ENCODE measurements at places on chromosomes 1 and 21.

DNA sequence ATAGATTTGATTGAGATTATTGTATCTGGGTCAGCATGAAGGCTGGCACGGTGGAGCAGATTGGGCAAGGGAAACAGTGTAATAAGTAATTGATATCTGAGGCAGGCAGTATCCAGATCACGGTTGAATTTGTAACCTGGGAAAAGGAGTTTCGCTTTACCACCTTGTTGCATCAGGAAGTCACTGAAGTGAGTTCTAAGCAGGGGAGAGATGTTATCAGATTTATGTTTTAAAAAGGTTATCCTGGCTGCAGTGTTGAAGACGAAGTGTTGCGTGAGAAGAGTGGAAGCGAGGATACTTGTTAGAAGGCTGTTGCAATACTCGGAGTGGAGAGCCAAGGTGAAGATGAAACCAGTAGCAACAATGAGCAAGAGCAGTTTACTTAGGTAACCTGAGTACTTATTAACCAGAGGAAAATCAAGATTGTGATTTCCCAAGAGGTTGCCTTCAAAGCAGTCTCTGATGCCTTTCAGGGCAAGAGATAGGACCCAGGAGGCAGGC lies 77.8 kb downstream of the LHX9 start:
- no peak for DNase-seq

DNA sequence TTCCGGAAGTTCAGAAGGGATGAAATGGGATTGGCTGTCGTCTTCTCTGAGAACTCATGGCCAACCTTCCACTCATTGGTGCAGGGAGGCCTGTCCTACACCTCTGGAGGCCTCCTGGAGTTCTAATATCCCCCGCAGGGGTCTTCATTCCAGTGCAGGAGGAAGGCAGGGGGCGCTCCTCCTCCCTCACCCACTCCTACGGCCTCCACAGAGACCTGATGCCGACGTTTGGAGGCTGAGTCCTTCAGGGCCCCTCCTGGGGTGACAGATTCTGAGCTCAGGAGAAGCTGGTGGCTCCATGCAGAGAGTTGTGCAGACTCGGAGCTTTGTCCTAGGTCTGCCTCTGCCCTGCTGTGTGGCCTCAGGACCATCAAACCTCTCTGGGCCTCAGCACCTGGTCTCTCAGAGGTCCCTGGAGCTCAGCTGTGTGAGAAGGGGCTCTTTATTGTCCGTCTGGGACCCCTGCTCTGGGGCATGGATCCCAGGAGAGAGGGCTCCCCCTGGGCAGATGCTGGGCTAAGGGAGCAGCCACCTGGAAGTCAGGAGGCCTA lies 102.3 kb upstream of the WNT4 start:
- no peak for DNase-seq

GRCh38 chr1:12760256-12760795 lies 13.2 kb upstream of the PRAMEF12 start:
- no peak for DNase-seq

- no peak for DNase-seq
Measured at GRCh38 chr1:22749919-22750684, 39.5 kb downstream of the EPHB2 start.

- DNase-seq: no peak
Measured at GRCh38 chr1:46820076-46820475, 21.2 kb downstream of the CYP4B1 start.

DNA sequence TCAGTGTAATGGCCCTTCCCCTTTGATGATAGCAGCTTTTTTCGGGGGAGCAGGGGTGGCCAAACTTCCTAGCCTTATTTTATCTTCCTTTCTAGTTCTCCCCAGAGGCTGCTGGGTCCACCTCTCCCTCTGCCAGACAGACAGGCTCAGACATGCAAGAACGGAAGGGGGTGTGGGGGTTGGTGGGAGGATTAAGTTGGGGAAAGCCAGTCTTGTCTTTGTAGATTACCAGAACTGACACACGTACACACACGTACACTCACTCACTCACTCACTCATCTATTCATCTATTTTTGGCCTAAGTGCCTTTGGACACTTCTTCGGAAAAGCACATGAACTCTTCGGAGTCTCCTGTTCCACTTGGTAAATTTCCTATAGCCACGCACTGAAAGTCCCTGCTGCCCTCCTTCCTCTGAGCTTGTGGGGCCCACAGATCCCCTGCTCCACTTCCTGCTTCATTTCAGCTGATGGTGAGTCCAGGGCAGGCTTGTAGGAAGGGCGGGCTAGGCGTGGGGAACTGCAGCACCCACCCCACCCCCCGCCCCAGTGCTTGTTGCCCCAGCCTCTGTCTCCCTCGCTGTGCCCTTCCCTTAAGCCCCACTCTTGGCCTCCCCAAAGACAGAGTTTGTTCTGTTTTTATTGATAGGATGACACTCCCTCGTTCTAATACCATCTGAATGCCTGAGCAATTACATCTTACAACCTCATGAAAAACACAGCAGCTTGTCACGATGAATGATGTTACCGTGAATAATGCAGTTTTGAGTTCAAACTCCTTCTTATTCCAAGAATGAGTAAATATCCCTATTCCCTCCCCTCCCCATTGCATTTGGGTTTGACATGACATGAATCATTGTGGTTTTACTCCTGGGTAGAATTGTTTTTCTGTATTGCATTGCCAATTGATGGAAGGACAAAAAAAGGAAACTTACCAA lies 60.7 kb upstream of the ATP5PO start:
- DNase-seq: no peak

DNA sequence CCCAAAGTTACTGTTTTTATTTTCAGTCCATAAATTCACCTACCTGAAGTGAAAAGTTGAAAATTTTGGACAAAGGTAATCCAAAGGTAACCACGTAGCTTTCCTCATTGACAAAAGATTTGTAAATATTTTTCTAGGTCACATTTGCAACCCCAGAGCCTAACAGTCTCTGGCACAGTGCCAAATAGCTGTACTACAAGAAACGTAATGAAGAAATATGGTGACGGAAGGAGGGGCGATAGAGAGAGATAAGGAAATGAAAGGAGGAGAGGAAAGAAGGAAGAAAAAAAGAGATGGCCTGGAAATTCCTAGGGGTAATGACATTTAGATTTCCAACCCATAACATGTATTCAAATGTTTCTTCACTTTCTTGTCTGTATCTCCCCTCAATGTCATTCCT lies 159.4 kb downstream of the BARHL2 start:
- no peak for DNase-seq

DNA sequence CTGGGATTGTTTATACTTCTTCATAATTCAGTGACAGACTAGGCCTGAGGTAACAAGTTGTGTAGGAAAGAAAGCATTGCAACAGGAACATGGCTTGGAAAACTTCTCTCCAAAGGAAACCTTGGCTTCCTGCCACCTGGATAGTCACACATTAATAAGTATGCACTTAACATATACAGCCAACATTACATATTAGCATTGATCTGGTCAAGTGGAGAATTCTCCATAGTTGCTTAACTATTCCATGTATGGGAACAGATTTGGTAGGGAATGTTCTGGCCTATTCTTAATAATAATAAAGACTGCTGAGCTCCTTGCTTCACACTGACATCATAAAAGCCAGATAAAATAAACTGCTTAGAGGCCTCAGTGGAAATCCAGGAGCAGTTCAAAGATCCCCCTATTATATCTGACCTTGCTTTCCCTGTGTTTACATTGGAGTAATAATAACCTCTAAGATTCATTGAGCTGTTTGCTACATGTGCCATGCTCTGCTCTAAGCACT lies 27.2 kb upstream of the NFIA start:
- DNase-seq: no peak

- no peak for DNase-seq
Measured at GRCh38 chr1:187645651-187646050, 816.9 kb downstream of the PLA2G4A start.

- no peak for DNase-seq
Measured at GRCh38 chr1:244352156-244352830, 99.4 kb downstream of the ADSS2 start.

DNA sequence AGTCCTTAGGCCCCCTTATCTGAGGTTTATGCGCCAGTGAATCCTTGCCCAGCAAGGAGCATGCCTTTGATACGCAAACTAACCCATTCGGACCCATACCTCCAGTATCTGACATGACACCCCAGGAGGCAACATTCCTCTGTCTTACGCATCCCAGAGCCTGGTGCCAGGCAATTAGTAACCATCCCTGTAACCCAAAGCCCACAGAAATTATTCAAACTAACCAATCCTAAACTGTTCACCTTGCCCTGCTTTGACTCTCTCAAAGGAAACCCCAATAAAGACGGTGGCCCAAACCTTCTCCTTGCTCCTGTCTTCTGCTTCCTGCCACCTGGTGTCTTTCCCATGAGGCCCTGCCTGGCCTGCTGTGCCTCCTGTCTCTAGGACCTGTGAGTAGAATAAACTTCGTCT lies 36.4 kb downstream of the ZNF496 start:
- no peak for DNase-seq

DNA sequence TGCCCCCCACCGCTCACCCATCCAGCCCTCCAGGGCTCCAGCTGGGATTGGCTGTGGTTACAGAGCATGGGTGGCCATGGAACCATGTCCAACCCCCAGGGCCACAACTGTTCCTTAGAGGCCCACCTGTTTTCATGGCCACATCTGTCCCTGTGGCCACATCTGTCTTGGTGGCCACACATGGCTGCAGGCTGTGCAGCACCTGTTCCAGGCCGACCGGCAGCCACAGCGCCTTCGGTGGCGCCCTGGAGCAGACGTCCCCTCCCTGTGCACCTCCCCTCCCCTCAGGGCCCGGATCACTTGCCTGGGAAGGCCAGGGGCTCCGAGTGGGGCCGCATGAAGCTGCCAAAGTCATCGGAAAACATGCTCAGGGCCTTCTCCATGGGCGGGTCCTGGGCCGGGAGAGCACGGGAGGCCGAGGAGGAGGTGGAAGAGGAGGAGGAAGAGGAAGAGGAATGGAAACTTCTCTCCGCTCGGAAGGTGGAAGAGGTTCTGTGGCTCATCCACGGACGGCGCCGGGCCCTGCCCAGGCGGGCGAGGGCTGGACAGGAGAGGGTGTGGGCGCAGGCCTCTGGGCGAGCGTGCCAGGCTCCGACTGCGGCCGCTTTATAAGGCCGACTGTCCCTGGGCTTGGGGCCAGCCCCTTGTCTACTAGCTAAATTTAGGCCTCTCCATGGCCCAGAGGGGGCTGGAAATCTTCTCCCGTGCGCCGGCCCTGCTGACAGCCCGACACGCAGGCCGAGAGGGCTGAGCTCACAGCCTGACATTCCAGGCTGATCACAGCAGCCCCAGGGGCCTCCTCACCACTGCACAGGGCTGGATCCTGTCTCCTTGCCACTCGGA lies at the start of gene HSPB7:
Gene HSPB7 (minus strand): TSS at position 583 of the 843 bp plus-strand sequence. CDS start 80 bp downstream, at position 503.
- DNase-seq: peak; percentile 93

DNA sequence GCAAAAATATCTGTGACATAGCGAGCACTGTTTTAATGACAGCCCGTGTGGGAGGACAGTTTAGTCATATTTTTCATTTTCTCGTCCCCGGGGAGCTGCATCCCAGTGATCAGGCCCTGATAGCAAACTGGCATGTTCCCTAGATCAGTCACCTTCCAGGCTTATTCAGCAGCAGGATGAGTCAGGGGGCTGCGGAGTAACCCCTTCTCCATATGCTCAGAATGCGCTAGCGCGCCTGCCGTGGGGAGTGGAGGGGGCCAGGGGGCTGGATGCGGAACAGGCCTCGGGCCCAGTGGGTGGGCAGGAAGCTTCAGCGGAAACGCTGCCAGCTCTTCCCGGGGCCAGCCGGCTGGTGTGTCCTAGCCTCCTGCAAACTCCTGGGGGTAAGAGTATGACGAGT lies 94.0 kb downstream of the KCND3 start:
- DNase-seq: no peak

- DNase-seq: no peak
Measured at GRCh38 chr1:246052603-246053002, 454.5 kb downstream of the SMYD3 start.

DNA sequence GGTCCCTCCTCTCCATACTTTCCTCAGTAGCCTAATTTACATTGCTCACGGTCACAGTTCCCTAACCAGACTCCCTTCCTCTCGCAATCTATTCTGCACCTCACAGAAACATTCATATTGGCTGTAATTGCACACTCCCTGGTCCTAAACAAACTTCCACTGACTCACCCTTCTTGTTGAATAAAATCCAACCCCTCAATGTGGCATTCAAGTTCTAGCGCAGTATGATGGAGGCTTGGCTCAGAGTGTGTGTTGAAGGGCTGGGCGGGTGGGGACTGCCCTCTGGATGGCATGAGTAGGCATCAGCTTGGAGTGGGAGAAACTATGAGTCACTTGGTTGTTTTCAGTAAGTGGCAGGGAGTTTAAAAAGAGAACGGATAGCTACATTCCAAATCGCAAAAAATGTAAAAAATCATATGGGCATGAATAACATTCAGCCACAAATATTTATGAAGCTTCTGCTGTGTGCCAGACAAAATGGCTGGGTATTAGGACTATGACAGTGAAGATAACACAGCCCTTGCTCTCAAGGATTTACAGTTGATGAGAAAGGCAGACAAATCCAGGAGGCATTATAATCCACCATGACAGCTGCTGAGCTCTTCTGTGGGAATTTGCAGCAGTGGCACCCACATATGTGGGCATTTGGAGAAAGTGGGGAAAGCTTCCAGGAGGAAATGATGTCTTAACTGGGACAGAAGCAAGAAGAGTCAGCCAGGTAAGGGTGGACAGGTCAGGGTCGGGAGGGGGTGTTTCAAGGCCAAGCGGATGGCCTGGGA lies 42.2 kb upstream of the LYST start:
- DNase-seq: no peak

DNA sequence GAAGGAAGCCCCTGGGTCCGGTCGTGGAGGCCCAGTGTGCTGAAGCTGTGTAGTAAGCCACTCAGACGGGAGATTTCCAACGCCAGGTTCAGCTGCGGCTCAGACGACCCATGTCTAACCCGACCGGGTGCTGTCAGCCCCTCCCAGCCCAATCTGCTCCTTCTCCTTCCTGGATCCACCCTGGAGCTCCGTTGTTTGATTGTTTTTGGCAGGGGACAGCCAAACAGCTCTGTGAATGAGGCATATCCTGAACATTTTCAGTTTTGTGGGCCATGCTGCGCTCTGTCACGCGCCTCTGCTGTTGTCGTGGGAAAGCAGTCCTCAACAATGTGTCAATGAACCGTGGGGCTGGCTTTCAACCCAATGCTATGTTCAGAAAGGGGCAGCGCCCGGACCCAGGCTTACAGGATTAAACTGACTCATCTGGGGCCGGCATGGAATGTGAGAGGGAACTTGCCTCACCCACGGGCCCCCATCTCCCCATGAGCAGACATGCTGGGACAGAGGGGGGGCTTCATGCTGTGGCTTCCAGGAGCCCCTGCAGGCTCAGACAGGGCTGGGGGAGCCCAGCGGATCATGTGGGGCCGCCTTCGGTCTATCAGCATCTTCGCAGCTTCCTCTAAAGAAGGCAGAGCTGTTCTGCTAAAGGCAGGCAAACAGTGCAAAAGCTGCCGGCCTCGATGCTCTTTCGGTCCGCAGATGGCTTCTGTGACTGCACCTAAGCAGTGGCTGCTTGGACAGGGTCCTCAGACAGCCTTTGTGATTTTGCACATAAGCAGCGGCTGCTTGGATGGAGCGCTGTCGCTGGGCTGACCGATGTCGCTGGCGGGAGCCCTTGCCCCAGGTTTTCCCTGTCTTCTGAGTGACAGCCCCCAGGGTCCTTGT lies 101.7 kb downstream of the RIPK4 start:
- DNase-seq: no peak

DNA sequence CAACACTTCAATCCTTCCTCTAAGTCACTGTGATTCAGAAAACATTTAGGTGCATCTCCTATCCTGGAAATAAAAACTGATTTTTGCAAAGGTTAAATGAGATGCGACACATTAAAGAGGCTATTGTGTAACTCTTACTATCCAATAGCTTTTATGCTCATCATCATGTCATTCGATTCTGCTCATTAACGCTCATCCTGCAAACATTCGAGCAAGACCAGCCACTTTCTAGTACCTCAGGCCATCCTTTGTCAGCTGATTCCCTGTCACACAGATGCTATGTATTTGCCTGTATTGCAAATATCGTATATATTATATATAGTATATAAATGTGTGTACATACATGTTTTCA lies 131.6 kb downstream of the TLR5 start:
- no peak for DNase-seq

All from cerebellum (tissue), 4 donors.